ENCODE measurements at places on chromosomes 6 and 20. TPM values are rescaled to one million over a fixed set of nuclear protein-coding genes. Genes with fewer than 3 reads are reported as not detected.

DNA sequence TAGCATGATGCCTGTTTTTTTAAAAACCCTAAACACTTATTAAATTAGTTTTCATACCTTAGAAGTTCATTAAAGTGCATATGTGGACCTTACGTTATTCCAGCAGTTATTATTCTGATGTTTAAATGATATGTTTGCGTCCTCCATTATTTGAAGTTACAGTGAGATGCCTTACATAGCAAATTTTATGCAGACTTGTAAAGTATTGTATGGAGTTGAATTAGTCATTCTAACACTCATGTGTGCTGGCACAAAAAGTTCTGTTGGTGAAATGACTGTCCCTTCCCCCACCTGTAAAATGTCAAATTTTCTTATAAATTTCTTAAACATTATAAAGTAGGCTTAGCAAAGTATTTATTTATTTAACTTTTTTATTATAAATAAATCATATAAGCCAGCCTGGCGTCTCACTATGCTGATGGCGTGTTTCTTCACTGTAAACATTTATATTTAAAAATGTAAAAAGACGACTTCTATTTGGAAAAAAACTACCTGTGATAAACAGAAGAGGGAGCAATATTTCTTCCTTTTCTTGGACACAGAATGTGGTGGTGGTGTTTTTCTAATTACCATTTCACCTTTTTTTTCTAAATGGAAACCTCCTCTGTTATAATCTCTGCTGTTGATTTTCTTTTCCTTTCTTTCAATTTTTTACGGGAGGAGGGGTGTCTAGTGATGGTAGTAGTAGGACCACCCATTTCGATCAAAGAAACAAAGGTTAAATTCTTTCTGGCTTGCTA lies 155.4 kb downstream of the RFPL4B start:
- H3K4me1 ChIP-seq, result peaks cover 4% of the 10 kb centered on the region
- H3K36me3 ChIP-seq, result no peaks in the 10 kb centered on the region

GRCh38 chr20:34022151-34022838 lies 28.6 kb downstream of the RALY start:
- H3K4me1 ChIP-seq, result peaks cover 69% of the 10 kb centered on the region
- no peaks in the 10 kb centered on the region for H3K36me3 ChIP-seq
- DNase-seq, result no peak
- H3K27ac ChIP-seq, result peak overlapping the region; percentile 69

DNA sequence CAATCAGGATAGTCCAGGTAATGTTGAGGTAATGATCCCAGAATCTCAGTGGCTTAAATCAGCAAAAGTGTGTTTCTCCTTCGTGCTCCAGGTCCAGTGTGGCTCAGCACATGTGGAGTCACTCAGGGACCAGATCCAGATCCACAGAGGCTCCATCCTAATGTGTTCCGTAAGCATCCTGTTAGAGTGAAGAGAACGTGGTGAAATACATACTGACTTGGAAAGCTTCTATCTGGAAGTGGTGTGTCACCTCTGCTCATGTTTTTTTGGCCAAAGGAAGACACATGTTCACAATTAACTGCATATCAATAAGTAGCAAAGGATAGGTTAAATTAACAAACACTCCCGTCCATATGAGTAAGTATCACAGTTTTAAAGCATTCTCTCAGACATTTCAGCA lies 26.8 kb upstream of the PREP start:
- no peak overlapping the region for H3K4me3 ChIP-seq
- H3K27ac ChIP-seq, result no peak overlapping the region
- no peaks in the 10 kb centered on the region for H3K36me3 ChIP-seq
- DNase-seq, result no peak

DNA sequence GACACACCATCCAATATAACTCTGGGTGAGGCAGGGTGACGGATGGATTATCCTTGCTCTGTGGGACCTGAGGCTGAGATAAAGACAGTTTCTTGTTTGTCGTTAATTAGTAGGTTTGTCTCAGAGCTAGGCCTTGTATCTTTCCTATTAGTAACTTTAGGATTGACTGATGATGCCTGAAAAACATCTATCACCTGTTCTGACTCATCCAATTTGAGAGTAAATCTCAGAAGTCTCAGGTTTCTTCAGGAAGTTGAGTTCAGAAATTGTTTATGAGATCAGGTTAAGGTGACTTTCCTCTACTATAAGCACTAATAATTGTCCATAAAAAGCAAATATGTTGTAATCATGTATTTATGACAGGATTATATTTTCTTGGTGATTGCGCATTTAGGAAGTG lies 129.5 kb upstream of the SUPT3H start:
- H3K36me3 ChIP-seq, result no peaks in the 10 kb centered on the region
- no peaks in the 10 kb centered on the region for H3K27me3 ChIP-seq
- H3K27ac ChIP-seq, result no peak overlapping the region
- no peak for DNase-seq

DNA sequence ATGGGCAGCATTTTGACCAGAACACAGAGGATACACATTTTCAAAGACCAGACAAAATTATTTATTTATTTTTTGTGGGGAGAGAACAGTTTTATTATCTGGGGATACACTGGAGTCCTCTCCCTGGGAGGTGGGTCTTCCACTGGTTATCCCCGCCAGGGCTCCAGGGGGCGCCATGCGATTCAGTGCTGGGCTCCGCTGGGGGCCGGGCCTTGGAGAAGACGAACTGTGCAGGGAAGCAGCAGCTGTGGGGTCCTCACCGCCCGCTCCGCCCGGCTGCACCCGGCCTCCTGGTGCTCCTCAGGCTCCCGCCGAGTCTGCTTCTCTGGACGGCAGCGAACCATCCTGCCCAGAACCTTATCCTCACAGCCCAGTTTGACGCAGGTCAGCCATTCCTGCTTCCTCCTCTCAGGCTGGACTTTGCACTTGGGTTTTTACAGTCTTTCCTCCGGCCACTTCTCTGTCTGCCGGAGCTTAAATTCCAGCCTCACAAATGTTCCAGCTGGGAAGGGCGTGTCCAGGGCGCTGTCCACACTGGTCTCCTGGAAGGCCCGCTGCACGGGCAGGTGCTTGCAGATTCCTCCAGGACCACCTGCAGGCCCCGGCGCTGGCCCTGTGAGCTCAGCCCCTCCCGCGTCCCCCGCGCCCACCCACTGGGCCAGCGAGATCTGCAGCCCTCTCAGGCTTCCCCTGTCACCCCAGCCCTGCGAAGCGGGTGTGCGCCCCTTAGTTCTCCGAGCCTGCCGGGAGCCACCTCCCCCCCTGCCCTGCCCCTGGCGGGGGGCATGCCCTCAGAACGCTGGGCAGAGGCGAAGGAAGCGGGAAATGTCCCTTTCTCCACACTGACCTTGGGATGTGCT lies 1830.0 kb upstream of the DEFB115 start:
- no peak overlapping the region for H3K4me3 ChIP-seq
- no peak for DNase-seq
- no peaks in the 10 kb centered on the region for H3K36me3 ChIP-seq
- H3K27ac ChIP-seq, result no peak overlapping the region
- no peaks in the 10 kb centered on the region for H3K4me1 ChIP-seq
- no peaks in the 10 kb centered on the region for H3K27me3 ChIP-seq

DNA sequence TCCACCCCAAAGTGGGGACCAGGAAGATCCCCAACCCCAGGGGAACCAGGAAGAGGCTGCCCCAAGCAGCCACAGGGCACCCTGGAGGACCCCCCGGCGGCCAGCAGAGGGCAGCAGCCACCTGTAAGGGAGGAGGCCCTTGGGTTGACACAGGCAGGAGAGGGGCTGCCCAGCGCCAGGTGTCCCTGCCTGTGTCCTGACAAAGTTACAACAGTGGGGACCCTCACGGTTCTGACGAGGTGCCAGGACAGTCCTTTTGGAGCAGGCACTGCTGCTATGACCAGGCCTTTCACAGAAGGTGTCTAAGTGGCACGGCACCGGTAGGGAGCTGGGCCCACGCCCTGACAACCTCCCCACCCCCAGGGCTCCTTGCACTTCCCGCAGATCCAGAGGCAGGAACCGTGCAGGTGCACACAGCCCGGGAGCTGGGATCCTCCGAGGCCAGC lies 176.7 kb downstream of the BMP7 start:
- H3K4me1 ChIP-seq, result no peaks in the 10 kb centered on the region
- H3K27me3 ChIP-seq, result no peaks in the 10 kb centered on the region
- no peak for DNase-seq
- no peak overlapping the region for H3K27ac ChIP-seq
- no peaks in the 10 kb centered on the region for H3K36me3 ChIP-seq

DNA sequence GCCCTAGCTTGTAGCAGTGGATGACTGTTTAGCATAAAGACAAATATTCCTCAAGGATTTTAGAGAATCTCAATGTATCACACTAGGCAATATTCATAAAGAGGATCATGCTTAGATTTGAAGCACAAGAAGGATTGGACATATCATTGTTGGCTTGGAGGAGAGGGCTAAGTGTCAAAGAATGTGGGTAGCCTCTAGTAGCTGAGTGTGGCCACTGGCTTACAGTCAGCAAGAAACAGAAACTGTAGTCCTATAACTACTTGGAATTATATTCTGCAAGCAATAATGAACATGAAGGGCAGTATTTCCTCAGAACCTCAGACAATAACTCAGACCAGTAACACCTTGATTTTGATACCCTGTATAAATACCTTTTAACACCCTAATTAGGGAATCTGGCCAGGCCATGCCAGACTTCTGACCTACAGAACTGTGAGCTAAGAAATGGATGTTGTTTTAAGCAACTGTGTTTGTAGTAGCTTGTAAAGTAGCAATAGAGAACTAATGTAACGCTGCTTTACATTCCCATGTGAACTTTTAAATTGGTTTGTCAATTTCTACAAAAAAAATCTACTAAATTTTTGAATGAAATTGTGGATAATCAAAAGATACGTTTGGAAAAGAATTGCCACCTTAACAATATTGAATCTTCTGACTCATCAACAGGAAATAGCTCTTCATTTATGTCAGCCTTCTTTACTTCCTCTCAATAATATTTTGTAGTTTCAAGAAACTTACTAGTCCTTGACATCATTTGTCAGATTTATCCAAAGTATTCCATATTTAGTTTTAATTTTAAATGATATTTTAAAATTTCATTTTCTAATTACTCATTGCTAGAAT lies 65.2 kb upstream of the RSPO3 start:
- no peak for DNase-seq
- no peaks in the 10 kb centered on the region for H3K4me1 ChIP-seq
- H3K27ac ChIP-seq, result no peak overlapping the region
- H3K4me3 ChIP-seq, result no peak overlapping the region
- H3K36me3 ChIP-seq, result no peaks in the 10 kb centered on the region

DNA sequence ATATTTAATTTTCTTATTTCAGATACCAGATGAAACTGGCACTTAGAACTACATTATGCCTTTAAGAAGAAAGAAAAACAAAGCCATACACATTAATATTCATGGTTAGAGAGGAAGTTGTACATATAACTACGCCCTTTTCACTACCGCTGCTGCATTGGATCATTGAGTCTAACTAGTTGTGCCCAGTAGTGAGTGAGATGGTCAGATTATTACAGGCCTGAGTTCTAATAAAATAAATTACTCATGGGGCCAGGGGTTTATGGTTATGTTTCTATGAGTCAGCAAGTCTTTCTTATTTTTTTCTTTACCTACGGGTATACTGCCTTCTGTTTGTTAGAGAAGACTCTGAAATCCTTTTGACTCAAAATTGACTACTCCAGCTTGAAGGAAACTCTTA lies 11.5 kb downstream of the RIOK1 start:
- H3K4me1 ChIP-seq, result no peaks in the 10 kb centered on the region
- no peaks in the 10 kb centered on the region for H3K27me3 ChIP-seq
- no peak for DNase-seq
- no peak overlapping the region for H3K4me3 ChIP-seq

DNA sequence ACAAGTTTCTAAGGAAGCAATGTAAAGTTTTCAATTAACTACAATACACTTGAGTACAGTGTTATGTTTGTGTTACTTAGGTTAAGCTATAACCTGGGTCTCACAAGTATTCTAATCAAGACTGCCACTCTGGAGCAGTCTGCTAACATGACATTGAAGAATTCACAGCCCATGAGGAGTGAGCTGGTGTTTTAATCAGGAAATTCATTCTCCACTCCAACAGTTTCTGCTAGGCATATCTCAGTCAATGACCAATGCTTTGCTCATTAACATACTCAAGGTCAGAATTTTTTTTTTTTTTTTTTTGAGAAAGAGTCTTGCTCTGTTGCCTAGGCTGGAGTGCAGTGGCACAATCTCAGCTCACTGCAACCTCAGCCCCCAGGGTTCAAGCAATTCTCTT lies 59.6 kb upstream of the SAMHD1 start:
- no peak overlapping the region for H3K4me3 ChIP-seq
- no peak overlapping the region for H3K27ac ChIP-seq
- H3K27me3 ChIP-seq, result no peaks in the 10 kb centered on the region
- H3K4me1 ChIP-seq, result no peaks in the 10 kb centered on the region
- no peak for DNase-seq

GRCh38 chr6:34521463-34522285 lies 34.5 kb downstream of the SPDEF start:
- DNase-seq, result no peak
- H3K36me3 ChIP-seq, result no peaks in the 10 kb centered on the region
- H3K27me3 ChIP-seq, result no peaks in the 10 kb centered on the region
- H3K4me3 ChIP-seq, result no peak overlapping the region
- H3K4me1 ChIP-seq, result peaks cover 3% of the 10 kb centered on the region

DNA sequence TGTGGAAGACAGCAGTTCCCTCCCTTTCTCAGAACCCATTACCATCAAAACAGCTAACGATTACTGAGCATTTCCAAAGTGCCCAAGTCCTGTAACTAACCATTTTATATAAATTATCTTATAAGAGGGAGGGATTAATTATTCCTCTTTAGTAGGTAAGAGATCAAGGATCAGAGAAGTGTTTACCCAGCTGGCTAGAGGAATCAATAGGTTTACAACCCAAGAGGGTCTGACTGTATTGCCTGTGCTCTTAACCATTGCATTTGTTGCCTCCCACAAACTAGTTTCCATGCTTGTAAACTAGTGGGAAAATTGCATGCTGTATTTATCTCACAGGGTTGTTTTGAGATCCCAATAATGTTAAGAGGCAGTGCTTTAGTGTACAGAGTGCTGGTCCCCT lies 3.7 kb upstream of the DBNDD2 start:
- peaks cover 20% of the 10 kb centered on the region for H3K4me1 ChIP-seq
- H3K27ac ChIP-seq, result no peak overlapping the region
- no peaks in the 10 kb centered on the region for H3K27me3 ChIP-seq

DNA sequence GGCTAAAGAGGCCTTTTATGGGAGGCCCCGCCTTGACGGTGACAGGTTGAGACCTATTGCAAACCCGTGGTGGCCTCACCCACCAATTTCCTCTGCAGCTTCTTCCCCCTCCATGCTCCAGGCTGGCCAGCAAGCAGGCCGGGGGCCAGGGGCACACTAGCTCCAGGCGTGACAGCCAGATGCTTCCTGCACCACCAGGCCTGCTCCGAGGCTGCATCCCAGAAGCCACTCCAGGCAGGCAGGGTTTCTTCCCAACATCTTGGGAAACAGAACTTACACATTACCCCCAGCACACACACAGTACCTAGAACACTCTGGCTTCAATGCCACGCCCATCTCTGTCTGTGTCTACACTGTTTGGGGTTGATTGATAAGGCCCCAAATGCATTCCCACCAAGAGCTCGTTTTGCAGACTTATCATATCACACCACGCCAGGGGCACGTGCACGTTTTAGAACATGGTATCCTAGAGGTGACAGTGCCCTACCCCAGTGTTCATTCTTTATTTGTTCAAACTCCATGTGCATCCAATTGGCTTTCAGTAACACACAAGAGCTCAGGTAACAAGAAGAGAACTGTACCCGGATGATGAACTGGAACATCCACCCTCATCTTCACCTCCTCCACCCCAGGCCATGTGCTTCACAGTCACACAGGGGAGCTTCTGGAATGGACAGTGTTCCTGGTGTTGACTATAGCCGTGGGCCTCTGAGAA lies 221.4 kb upstream of the RREB1 start:
- peak overlapping the region; percentile 75 for H3K27ac ChIP-seq
- H3K36me3 ChIP-seq, result no peaks in the 10 kb centered on the region
- peak; percentile 44 for DNase-seq
- peak overlapping the region; percentile 28 for H3K4me3 ChIP-seq

Gene MCCD1
- not detected for total RNA-seq

Gene LBP
- 3.7 TPM for total RNA-seq

Gene KCNK5
- 0.07 TPM for total RNA-seq

Gene OLIG3
- total RNA-seq, result not detected

Gene TSBP1
- not detected for total RNA-seq

Gene DZANK1
- total RNA-seq, result 0.61 TPM

Gene OXT
- total RNA-seq, result not detected

Measured in gastrocnemius medialis (tissue), 4 donors.